Stimulated activated CD8-positive, alpha-beta memory T cell treated with anti-CD3 and anti-CD28 coated beads, Interleukin-4, amount 100 ng/mL, for 48 hours (primary cell): ENCODE measurements at places on chromosomes 7 and 10.

DNA sequence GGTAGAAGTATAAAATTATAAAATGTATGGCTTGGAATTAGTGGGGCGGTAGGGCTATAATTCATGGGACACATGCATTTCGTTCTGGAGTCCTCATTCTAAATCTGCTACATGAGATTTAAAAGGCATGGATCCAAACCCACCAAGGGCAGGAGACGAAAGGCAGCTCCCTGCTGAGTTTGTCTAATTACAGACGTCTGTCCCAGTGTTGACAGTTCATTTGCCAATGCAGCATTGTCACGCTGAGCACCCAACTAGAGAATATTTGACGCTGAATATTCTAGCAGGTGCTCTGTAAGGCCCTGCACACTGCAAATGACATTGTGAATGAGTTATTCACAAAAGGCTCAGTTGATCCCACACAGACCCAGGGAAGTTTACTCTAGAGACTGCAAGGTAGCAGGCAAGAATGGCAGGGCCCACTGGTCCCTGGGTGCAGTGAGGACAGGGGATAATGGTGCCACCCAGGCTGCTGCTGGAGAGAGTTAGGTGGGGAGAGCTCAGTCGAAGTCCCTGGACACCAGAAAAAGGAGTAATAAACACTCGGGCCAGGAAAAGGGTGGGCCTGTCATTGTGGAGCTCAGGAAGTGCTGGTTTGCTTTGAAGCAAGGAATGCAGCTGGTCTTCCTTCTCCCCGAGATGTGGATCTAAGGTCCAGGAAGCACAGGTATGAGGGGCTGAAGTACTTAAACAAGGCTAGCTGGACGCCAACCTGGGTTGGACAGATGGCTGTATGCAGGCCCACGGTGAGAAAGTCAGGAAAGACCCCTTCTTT, 75.0 kb upstream of the JCAD start:
- DNase-seq = no peak

DNA sequence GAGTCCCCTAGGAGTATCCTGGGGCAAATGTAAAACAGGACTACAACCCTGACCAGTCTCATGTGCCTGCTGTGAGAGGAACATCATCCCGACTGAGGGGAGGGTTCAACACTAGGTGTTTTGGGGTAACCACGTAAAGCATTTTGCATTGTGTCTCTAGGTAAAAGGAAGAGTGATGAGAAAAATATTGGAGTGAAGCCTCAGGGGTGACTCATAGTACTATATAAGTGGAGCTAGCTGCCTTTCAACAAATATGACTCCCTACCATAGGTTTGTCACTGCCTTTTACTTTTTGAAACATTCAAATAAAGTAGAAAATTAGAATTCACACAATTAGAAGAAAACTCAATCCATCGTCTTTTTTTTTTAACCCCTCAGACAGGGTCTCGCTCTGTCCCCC, 2.6 kb upstream of the CAMK2G start:
- no peak for DNase-seq

GRCh38 chr7:40267583-40267982, 132.8 kb downstream of the SUGCT start:
- DNase-seq = no peak

DNA sequence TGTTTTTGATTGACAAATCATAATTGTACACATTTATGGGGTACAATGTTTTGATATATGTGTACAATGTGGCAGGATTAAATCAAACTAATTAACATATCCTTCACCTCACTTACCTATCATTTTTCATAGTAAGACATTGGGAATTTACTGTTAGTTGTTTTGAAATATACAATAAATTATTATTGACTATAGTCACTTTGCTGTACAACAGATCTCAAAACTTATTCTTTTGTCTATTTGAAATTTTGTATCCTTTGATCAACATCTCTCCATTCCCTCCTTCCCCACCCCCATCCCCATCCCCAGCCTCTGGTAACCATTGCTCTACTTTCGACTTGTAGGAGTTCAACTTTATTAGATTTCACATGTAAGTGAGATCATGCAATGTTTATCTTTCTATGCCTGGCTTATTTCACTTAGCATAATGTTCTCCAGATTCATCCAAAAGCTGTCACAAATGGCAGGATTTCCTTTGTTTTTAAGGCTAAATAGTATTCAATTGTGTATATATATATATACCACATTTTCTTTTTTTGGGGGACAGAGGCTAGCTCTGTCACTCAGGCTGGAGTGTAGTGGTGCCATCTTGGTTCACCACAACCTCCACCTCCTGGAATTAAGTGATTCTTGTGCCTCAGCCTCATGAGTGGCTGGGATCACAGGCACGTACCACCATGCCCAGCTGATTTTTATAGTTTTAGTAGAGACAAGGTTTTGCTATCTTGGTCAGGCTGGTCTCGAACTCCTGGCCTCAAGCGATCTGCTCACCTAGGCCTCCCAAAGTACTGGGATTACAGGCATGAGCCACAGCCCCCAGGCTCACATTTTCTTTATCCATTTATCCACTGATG, 23.3 kb upstream of the SLC26A5 start:
- DNase-seq = no peak

DNA sequence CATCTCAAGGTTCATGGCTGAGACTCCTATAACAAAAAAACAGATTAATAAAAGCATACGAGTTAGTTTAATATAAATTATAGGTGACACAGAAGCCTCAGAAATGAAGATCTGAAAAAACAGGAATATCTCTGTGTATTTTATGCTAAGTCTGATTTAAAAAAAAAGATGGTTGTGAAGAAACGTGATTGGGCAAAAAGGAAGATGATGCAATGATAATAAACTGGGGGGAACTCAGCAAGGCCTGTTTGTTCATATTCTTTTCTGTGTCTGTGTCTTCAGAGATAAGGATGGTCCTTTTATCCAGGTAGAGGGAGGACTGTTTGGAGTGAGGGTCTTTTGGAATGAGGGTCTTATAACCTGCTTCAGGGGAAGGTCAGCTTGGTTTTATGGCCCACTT, 25.9 kb downstream of the TAC1 start:
- no peak for DNase-seq

DNA sequence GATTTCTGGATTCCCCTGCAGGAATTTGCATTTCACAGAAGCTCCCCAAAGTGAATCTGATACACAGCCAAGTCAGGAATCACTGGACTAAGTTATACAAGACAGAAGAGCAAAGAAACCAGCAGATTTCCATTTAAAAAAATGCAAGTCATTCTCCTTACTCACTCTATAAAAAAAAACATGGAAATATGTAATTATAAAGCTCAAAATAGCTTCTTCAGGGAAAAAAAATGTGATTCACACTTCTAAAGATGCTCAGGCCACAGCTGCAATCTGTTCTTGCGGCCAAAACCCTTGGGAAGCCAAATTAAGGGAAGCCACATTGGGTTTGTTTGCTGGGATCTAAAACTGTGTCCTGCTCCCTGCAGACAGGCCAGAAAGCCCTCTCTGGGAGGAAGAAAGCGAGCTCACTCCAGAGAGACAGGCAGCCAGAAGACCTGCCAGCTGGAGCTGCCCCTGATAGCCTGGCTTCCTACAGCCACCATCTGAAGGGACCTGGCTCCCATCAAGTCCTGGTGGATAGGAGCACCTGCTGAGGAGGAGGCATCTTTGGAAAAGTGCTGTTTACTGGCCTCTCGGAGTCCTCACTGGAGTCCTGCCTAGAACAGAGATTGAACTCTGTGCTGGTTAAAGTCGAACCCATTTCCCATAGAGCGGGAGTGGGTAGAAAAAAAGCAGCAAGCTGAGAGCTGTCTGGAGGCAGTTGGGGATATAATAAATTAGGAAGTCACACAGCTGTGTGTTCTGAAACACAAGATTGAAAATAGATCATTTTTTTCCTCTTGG, 359.2 kb upstream of the AOAH start:
- no peak for DNase-seq

- no peak for DNase-seq
Observed at GRCh38 chr7:55539380-55539779, 32.9 kb downstream of the VOPP1 start.

- no peak for DNase-seq
Observed at GRCh38 chr10:62709200-62709599, 95.3 kb upstream of the ADO start.
